Left ventricle myocardium inferior (tissue), 1 donor: ENCODE measurements at places on chromosomes 16 and 17.

- H3K27ac ChIP-seq = no peak overlapping the region
- H3K27me3 ChIP-seq = no peaks in the 10 kb centered on the region
- peaks cover 55% of the 10 kb centered on the region for H3K36me3 ChIP-seq
- H3K4me3 ChIP-seq = no peak overlapping the region
- no peak for DNase-seq
These were observed 7.5 kb downstream of the CTU2 start for GRCh38 chr16:88713568-88714419.

- H3K36me3 ChIP-seq = peaks cover 20% of the 10 kb centered on the region
- H3K27me3 ChIP-seq = no peaks in the 10 kb centered on the region
- H3K27ac ChIP-seq = no peak overlapping the region
- peaks cover 20% of the 10 kb centered on the region for H3K4me1 ChIP-seq
- DNase-seq = no peak
These were observed 45.8 kb downstream of the VPS35L start for GRCh38 chr16:19601083-19601976.

- H3K27ac ChIP-seq = no peak overlapping the region
- peaks cover 82% of the 10 kb centered on the region for H3K27me3 ChIP-seq
- DNase-seq = no peak
- H3K4me3 ChIP-seq = no peak overlapping the region
- no peaks in the 10 kb centered on the region for H3K4me1 ChIP-seq
- no peaks in the 10 kb centered on the region for H3K36me3 ChIP-seq
These were observed 84.4 kb upstream of the XYLT1 start for GRCh38 chr16:17555176-17555575.

GRCh38 chr17:43028221-43028861 lies 3.3 kb downstream of the RND2 start:
- H3K4me1 ChIP-seq = peaks cover 13% of the 10 kb centered on the region
- no peaks in the 10 kb centered on the region for H3K36me3 ChIP-seq
- DNase-seq = no peak
- no peak overlapping the region for H3K27ac ChIP-seq

GRCh38 chr16:73126525-73126853 lies 78.6 kb upstream of the ZFHX3 start:
- no peaks in the 10 kb centered on the region for H3K36me3 ChIP-seq
- DNase-seq = peak; percentile 53
- no peaks in the 10 kb centered on the region for H3K27me3 ChIP-seq

DNA sequence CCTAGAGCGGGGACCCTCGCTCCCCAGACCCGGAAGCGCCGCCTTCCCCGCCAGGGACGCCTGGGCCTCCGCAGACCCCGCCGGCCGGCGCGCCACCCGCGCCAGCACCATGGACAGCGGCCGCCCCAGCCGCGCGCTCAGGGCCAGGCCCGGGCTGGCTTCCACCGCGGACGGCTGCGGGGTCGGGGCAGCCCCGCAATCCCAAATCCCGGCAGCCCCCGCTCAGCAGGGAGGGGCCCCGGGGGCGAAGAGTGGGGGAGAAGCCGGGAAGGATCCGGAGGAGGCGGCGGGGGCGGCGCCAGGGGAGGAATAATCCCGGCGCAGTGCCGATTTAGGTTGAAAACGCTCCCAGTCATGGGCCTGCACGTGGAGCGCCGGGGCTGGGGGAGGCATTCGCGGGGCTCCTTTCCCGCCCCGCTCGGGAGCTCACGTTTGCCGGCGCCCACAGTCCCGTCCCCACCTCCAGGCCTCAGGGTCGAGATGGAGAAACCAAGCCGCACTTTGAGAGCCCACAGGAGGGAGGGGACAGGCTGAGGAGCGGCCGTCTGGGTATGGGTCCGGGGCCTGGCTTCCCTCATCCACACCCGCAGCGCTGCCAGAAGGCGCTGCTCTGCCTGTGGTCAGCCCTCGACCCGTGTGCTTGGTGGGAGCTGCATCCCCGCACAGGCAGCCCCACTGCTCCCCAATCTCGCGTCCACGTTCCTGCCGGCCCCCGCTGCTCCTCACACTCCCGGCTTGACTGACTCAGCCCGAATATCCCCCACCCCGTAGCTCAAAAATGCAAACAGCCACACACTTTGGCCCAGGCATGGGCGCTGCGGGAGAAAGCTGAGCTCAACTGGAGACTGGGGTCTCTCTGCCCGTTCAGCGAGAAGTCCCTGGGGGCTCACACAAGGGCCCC lies 4.7 kb downstream of the FBXL16 start:
- no peak overlapping the region for H3K27ac ChIP-seq
- H3K4me1 ChIP-seq = peaks cover 12% of the 10 kb centered on the region
- H3K4me3 ChIP-seq = no peak overlapping the region

DNA sequence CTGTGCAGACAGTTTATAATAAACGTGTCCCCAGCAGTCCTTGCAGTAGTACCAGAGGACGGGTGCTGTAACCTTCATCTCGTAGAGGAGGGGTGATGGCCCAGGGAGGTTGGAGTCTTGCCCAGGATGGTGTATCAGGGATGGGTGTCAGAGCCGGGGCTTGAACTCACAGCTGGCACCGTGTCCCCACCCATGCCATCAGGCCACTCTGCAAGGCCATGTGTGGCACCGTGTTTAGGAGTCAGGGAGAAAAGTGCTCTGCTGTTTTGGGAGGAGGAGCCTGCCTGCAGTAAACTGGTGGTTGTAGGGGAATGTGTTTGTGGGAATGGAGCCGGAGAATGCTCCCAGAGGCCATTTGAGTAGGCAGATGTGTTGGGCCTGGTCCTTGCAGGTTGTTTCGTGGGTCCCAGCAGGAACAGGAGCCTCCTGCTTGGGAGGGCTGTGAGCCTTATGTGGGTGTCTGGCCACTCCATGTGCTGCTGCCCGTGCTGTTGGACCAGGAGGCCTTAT lies 1.7 kb downstream of the ADORA2B start:
- peak overlapping the region; percentile 48 for H3K27ac ChIP-seq
- H3K4me1 ChIP-seq = peaks cover 24% of the 10 kb centered on the region
- H3K36me3 ChIP-seq = no peaks in the 10 kb centered on the region
- peak overlapping the region; percentile 75 for H3K4me3 ChIP-seq
- H3K27me3 ChIP-seq = peaks cover 31% of the 10 kb centered on the region
- no peak for DNase-seq

DNA sequence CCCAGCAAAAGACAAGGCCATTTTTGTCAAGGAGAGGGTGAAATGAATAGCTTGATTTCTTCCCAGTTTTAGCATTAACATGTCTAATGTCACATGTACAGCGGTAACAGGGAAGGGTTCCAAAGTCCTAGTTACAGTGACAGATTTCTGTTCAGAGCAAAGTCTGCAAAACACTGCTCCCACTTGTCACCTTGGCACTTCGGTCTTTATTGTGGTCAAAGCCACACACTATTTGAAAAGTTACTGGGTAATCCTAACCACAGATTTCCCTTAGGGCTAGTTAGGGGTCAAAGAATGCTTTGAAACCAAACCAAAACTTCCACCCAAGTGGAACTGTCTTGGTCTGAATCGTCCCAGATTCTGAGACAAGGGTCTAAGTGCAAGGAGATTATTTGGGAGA lies 455.6 kb downstream of the HS3ST3B1 start:
- H3K36me3 ChIP-seq = no peaks in the 10 kb centered on the region
- peaks cover 16% of the 10 kb centered on the region for H3K27me3 ChIP-seq
- no peaks in the 10 kb centered on the region for H3K4me1 ChIP-seq

DNA sequence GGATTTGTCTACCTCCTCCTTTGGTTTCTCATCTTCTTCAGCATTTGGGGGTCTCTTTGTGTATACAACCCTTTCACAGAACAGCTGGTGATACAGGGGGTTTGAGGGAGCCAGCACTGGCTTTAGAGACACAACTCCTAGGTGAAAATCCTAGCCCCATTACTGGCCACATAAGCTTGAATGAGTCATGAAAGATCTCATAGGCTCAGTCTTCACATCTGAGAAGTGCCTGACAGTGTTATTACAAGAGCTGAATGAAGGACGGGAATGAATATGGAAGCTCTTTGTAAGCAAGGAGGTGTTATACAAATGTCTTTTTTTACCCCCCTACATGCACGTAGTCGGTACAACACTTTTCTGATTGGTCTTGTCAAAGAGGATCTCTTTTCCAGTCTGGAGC lies 1.7 kb upstream of the B4GALNT2 start:
- no peaks in the 10 kb centered on the region for H3K36me3 ChIP-seq
- H3K27ac ChIP-seq = no peak overlapping the region
- H3K27me3 ChIP-seq = peaks cover 94% of the 10 kb centered on the region
- H3K4me3 ChIP-seq = no peak overlapping the region
- no peak for DNase-seq

- no peaks in the 10 kb centered on the region for H3K27me3 ChIP-seq
- peaks cover 61% of the 10 kb centered on the region for H3K4me1 ChIP-seq
- H3K4me3 ChIP-seq = peak overlapping the region; percentile 25
- H3K36me3 ChIP-seq = peaks cover 13% of the 10 kb centered on the region
These were observed 23.0 kb downstream of the SMTNL2 start for GRCh38 chr17:4607261-4607741.

- no peak overlapping the region for H3K27ac ChIP-seq
- no peaks in the 10 kb centered on the region for H3K27me3 ChIP-seq
- no peak for DNase-seq
- no peaks in the 10 kb centered on the region for H3K36me3 ChIP-seq
- peaks cover 13% of the 10 kb centered on the region for H3K4me1 ChIP-seq
These were observed 2.7 kb downstream of the SHCBP1 start for GRCh38 chr16:46618516-46618915.

DNA sequence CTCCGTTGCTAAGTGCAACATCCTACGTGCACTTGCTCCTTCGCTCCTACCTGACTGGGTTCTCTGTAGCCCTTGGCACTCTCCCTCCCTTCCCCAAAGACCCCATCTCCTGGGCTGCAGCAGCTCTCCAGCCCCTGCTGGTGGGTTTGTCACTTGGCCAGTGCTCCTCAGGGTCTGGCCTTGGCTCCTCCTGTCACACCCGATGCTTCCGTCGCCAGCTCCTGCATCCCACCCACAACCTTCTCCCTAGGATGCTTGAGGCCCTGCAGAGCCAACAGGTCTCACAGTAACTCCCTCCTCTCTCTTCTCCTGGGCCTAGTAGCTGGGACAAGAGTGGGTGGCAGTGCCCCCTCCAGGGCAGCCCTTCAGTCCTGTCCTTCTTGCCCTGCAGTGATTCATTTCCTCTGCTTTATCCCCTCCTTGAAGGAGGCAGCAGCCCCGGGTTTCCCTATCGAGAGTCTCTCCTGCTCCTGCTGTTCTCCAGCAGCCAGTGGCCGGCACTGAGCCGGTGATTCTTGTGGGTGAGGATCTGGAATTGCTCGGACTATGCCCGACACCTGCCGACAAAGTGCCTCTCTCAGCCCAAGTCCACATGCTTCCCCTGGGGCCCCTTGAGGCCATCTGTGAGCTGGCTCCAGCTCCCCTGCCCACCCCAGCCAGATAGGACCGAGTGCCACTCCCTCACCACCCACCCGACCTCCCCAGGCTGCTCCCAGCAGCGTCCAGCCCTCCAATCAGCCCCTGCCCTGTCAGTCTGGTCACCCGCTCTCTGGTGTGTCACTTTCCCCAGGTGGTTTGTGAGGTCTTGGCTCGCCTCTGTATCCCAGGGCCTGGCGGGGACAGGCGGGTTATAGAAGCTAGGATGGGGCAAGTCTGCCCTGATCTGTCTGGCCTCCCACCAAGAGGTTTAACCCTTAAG lies 3.8 kb downstream of the LITAFD start:
- no peak for DNase-seq
- H3K4me1 ChIP-seq = peaks cover 33% of the 10 kb centered on the region
- H3K27ac ChIP-seq = no peak overlapping the region
- peaks cover 17% of the 10 kb centered on the region for H3K36me3 ChIP-seq
- H3K27me3 ChIP-seq = peaks cover 23% of the 10 kb centered on the region

- peaks cover 38% of the 10 kb centered on the region for H3K4me1 ChIP-seq
- H3K27ac ChIP-seq = peak overlapping the region; percentile 33
- H3K27me3 ChIP-seq = peaks cover 57% of the 10 kb centered on the region
- H3K4me3 ChIP-seq = peak overlapping the region; percentile 97
- no peaks in the 10 kb centered on the region for H3K36me3 ChIP-seq
These were observed 1.1 kb downstream of the MAPT start for GRCh38 chr17:45895304-45895968.

- no peaks in the 10 kb centered on the region for H3K4me1 ChIP-seq
- H3K27me3 ChIP-seq = peaks cover 3% of the 10 kb centered on the region
- no peak overlapping the region for H3K27ac ChIP-seq
These were observed 83.5 kb upstream of the WSCD1 start for GRCh38 chr17:5986644-5987043.

DNA sequence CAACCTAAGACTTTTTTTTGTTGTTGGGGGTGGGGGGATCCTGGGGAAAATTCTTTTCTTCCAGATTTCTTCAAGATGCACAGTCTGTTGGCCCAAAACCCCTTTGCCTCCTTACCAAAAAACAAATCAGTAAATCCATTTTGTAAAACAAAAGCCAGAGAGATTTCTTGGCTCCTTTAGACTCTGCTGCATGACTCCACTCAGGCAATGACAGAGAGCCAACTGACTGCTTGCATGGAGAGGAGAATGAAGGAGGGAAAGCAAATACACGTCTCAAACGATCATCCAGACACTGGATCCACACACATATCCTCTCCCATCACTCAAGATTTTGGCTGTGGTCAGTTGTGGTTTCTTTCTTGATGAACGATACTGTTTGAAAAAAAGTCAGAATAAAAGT lies 13.8 kb downstream of the COPRS start:
- no peak for DNase-seq
- peaks cover 28% of the 10 kb centered on the region for H3K4me1 ChIP-seq
- H3K27me3 ChIP-seq = no peaks in the 10 kb centered on the region

DNA sequence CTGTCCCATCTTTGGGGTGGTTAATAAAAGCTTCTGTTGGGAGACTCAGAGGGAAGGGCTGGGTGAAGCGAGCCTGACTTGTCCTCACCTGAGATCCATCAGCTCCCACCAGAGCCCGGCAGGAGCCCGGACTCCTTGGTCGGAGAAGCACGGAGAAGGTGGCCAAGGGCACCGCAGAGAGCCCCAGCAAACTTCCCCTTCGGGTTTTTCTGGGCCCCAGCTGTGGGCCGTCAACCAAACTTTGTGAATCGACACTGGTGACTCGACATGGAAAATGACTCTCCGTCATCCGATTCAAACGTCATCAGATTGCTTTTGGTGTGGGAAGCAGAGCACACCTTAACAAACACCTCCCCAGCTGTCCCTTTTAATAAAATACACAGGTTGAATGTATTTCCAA lies 21.4 kb downstream of the ENPP7 start:
- no peak for DNase-seq
- H3K4me3 ChIP-seq = no peak overlapping the region
- H3K36me3 ChIP-seq = no peaks in the 10 kb centered on the region
- H3K4me1 ChIP-seq = peaks cover 15% of the 10 kb centered on the region
- H3K27ac ChIP-seq = no peak overlapping the region
- peaks cover 100% of the 10 kb centered on the region for H3K27me3 ChIP-seq

GRCh38 chr17:75065562-75066151 lies 18.6 kb downstream of the KCTD2 start:
- H3K36me3 ChIP-seq = peaks cover 39% of the 10 kb centered on the region
- no peak for DNase-seq
- H3K4me3 ChIP-seq = no peak overlapping the region
- no peaks in the 10 kb centered on the region for H3K4me1 ChIP-seq

GRCh38 chr16:7689234-7689633 lies 356.6 kb downstream of the RBFOX1 start:
- H3K4me3 ChIP-seq = no peak overlapping the region
- no peaks in the 10 kb centered on the region for H3K27me3 ChIP-seq
- DNase-seq = no peak
